ENCODE measurements at places on chromosomes 7 and 10.

DNA sequence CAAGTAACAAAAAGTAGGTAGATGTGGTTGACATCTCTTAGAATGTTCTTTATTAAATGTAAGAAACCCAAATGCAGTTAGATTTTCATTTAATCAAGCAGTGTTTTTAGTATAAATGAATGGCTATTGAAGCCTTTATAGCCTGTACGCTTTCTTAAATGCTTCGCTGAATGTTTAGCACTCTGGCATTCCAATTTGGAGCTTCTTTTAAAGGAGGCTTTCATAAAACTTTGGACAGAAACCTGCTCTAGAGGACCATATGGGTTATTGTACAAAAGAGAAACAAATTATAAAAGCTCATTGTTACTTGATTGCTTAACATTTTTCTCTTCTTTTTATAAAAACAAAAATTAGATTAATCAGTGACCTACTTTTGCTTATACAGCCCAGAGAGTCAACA is 59.5 kb downstream of the KCND2 start:
- no peak for DNase-seq

- no peak for DNase-seq
These were observed 2.0 kb downstream of the XRCC2 start for GRCh38 chr7:152673897-152674296.

GRCh38 chr7:130880668-130881067 is 146.7 kb upstream of the KLF14 start:
- no peak for DNase-seq

- DNase-seq = no peak
These were observed 73.3 kb downstream of the NRF1 start for GRCh38 chr7:129684777-129685176.

DNA sequence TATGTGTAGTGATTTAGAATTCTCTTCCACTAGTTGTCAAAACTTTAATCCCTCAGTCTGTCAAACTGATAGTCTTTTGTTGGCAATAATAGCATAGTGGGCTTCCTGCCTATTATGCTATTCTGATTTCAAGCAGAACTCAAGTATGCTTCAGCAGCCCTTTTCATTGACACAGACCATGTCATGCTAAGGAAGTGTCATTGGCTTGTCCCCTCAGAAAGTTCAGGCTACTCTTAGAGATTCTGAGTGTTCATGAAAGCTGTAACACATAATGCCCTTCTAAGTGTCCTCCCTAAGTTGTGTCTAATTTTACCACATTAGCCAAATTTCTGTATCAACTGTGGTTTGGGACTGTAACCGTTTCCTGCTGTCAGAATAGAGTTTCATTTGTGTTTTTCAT is 198.7 kb downstream of the THSD7A start:
- no peak for DNase-seq

- no peak for DNase-seq
These were observed 88.2 kb downstream of the CHRM2 start for GRCh38 chr7:136956671-136957070.

DNA sequence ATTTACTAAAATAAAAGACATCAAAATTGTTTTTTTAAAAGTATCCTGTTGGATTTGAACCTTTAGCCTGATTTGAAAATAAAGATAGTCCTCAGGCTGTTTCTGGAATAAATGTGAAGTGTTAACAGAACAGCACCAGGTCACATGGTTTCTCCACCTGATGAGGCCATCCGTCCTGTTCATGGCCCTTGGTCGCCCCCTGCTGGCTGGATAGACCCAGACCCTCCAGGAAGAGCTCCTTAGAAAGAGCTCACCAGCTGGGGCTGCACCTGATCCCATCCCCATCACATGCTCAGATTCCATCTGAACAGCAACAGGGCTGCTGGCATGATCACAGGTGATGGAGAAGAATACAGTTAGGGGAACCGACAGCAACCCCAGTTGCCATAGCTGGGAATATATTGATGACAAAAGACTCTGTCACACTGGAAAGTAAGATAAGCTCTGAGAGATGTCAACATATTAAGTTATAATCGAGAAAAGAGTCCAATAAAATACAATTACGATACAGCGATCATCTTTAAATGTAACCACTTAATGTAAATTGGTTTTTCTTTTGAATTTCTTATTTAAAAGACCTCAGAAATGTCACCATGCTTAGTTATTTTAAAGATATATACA is 4.8 kb downstream of the OR2A14 start:
- DNase-seq = no peak

- peak; percentile 17 for DNase-seq
These were observed 132.1 kb downstream of the NRBF2 start for GRCh38 chr10:63265222-63265617.

- DNase-seq = no peak
These were observed 202.5 kb upstream of the GPR26 start for GRCh38 chr10:123463698-123464097.

- DNase-seq = no peak
These were observed 416.7 kb downstream of the TFEC start for GRCh38 chr7:115613836-115614235.

DNA sequence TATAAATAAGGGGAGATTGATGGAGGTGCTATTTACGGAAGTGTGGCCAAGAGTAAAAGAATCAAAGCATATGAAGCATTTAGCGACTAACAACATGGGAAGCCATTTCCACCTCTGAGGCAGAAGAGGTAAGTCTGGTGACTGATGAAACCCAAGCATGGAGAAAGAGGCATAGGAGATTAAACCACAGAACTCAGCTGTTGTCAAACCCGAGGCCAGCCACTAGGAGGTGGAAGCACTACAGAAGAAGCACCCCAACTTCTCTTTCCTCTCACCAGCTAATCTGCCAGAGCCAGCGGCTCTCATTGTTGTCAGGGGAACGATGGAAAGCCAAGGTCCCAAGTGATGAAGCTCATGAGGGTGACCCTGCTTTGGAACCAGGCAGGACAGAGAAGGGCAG is 19.6 kb upstream of the CNTNAP2 start:
- DNase-seq = no peak

DNA sequence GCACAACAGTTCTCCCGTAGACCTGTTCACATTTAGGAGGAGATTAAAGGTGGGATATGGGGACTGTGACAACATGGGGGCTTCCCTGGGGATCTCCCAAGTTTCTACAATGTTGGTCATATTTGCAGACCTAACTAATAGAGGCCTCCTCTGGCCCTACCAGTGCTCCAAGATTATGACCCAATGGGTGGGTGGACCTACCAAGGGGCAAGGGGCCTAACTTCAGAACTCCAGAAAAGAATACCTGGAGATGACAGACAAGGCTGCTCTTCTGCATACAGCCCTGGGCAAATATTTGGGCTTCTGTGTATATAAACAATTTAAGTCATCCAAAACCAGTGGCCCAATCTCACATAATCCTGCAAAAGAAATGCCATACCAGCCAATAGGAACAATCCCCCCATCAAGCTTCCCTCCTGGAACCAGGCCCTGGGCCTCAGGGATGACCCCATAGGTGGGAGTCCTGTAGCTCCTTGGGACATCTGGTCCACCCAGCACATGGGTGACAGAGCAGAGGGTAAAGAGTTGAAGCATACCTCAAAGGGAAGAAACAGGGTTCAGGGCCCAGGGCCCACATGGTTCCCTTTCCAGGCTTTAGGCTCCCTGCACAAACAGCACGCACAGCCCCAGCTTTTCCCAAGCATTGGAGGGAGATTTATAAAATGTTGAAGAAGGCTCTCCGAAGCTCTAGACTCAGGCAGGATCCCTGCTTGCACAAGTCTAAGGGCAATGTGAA is 86.1 kb upstream of the CHST15 start:
- DNase-seq = no peak

GRCh38 chr10:110006358-110007160 is 1.2 kb upstream of the ADD3 start:
- no peak for DNase-seq

DNA sequence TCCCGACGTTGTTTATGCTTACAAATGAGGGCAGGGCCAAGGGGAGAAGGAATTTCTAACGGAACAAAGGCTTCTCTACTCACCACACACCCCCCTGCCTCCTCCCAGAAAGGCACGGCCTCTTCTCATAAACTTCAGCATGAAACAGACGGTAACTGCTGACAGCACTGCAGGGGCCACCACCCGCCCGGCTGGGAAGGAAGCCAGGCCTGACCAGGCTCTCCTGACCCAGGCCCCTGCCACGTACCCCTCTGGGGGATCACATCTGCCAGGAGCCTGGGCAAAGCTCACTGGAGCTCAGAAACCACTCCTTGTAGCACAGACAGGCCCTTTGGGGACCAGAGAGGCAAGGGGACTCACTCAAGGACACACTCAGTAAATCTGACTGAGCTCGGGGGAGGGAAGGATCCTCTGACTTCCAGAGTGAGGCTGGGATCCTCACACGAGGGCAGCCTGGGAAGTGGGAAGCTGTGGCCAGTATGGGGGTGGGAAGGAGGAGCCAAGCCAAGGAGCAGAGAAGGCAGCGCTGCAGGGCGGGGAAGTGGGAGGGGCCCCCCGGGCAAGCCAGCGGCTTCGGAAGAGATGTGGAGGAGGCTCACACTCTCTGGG is 46.1 kb downstream of the ZCCHC24 start:
- no peak for DNase-seq

DNA sequence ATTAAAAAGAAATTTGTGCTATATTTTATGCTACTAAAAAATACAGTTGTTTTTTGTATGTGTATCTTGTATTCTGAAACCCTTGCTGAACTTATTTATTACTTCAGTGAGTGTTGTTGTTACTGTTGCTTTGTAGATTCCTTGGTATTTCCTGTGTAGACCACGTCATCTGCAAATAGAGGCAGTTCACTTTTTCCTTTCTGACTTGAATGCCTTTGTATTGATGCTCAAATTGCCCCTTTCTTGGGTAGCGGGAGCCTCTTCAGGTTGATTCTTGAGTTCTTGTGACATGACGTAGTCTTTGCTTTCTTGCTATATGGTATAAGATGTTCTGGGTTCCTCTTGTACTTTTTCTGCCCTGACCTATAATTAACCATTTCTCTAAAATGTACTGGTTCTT is 504.1 kb downstream of the SDK1 start:
- no peak for DNase-seq

DNA sequence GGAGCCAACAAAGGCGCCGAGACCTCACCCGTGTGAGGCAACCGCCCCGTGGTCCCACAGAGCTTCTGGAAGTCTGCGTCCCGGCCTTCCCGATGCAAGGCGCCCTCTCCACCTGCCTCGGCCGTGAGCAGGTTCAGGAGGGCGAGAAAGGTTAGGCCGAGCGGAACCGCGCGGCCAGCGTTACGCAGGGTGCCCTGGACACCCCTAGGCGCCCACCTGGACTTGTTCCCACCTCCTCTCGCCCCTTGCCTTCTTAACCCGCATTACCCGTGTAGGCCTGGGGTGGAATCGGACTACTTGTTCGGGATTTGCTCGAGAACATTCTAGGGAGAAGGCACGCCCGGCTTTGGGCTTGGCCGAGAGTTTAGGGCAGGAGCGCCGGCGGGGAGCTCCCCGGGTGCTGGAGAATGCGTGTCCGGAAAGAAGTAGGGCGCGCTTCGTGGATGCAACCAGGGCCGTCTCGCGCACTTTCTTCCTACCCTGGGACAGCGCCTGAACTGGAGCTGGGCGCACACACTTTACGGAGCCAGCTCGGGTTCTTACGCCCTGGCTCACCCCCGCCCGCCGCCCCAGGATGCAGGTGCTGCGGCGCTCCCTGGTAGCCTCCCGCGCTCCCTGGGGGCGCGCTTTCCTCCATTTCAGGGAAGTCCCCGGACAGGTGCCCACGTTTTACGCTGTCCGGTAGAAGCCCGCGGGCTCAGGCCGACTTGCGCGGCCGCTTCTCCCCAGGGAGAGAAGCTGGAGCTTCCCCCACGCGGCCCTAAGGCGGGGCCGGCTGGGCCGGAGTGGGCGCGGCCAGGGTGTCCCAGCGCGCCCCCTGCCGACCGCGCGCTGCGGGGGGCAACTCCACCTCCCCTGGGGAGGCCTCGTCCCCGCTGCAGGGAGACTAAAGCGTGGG is 74.5 kb downstream of the INSIG1 start:
- DNase-seq = no peak

DNA sequence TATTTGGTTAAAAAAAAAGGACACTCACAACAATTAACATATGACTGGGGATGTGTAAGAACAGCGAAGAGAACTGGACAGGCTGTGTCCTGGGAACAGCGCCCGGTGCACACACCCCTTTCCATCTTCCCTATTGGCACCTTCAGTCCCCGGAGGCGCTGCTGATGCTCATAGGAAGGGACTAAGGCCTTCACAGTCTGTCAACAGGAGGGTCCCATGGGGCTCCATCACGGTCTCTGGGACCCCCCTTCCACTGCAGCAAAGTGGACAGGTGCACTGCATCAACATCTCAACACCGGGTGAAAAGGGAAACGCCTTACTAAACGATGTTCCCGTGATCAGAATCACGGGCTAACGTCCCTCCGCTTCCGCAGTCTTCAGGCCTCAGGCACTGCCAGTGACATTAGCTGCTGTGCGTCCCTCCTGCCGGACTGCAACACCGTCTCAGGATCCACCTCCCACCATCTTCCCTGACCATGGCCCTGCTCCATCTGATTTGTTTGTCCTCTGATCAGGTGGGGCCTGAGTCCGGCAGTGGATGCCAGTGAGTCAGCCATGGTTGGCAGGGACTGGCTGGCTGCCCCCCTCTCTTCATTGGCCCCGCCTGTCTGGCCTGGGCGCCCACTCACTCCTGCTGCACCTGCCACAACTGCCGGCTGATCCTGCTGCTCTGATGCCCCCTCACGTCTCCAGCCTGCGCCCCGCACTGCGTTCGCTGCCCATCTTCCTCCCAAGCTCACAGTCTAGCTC is 614.7 kb downstream of the DNAJB6 start:
- DNase-seq = no peak

DNA sequence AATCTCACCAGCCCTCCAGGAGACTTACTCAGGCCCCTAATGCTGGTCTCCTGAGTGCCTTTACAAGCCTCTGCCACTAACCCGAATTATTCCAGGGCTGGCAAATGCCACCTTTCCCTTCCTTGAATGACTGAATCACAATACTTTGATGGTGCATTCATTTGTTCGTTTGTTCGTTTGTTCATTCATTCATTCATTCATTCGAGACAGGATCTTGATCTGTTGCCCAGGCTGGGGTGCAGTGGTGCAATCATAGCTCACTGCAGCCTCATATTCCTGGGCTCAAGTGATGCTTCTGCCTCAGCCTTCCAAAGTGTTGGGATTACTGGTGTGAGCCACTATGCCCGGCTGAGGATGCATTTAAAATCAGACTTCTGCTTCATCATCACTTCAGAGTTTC is 6.0 kb downstream of the ZNF12 start:
- no peak for DNase-seq

DNA sequence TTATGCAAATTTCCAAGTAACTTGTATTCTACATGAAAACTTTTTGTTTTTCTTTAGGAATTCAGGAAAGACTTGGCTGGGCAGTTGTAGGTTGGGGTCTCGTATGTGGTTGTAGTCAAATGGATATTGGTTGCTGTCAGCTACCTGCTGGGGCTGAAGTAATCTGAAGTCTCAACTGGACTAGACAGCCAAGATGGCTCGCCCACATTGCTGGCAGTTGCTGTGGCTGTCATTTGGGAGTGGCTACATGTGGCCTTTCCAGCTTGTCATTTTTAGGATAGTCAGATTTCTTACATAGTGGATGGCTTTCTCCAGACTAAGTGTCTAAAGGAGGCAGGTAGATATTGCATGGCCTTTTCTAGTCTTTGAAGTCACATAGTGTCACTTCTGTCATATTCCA is 32.6 kb downstream of the EXOC6 start:
- no peak for DNase-seq
